Posterior vena cava (tissue), 2 donors: ENCODE measurements at places on chromosomes 16 and 17. TPM values are rescaled to one million over a fixed set of nuclear protein-coding genes. Genes with fewer than 3 reads are reported as not detected.

- no peak for DNase-seq
Observed at GRCh38 chr16:85849388-85849787, 49.6 kb upstream of the IRF8 start.

DNA sequence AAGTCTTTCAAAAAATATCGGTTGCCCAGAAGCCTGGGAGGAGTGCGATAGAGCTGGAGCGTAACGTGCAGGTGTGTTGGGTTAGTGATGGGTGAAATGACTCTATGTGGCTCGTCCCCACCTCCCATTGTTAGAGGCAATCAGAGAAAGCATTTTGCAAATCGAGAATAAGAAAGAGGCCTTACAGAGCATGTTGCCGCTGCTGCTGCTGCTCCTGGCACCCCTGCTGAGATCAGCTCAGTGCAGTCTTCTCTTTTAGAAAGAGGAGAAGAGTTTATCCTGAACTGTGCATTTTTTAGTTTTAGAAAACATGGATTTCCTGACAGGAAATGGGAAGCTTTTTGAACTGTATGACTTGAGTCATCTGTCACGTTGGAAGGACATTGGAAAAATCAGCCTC is 774.5 kb upstream of the RBFOX1 start:
- DNase-seq: no peak

- DNase-seq: no peak
Observed at GRCh38 chr16:72689851-72690250, 358.1 kb downstream of the ZFHX3 start.

DNA sequence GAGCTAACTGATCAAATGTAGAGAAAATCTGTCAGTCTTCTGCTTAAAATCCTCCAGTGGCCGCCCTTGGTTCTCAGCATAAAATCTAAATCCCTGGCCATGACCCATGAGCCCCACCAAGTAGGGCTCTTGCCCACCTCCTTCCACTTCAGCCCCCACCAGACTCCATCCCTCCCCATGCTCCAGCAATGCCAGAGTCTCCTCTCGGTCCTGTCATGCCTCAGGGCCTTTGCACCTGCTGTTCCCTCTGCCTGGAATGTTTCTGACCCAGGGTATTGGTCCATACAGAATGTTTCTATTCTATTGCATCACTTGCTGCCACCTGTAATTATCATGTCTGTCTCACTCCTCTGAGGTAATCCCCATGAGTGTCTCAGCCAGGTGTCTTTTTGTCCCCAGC is 22.4 kb downstream of the FA2H start:
- peak; percentile 14 for DNase-seq

DNA sequence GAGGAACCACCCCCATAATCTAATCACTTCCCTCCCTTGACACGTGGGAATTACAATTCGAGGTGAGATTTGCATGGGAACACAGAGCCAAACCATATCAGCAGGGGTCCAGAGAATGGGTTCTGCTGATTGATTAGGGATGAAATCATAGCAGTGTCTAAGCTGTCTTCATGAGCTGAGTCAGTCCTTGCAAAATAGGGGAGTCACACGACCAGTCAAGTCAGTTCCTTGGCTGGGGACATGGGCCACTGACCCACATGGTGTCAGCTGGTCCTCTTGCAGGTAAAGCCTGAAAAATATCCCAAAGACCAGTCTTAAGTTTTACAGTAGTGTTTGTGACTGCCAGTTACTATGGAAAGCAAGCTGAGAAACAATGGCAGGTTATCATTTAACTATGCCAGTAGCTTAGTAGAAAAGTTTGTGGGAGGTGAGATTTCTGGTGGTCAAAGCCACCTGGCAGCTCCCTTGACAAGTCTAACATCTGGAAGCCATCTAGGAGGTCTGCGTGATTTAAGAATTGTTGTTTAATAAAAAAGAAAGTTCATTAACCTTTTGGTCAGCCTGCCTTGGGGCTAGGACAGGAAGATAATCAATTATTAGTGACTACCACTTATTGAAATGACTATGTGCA is 15.7 kb upstream of the ATF7IP2 start:
- no peak for DNase-seq

Gene ZACN
- total RNA-seq: not detected
